ENCODE measurements at places on chromosomes 12 and 14.

- DNase-seq: no peak
Measured at GRCh38 chr12:86249276-86249675, 6.9 kb downstream of the MGAT4C start.

- no peak for DNase-seq
Measured at GRCh38 chr12:25800101-25800500, 158.4 kb upstream of the RASSF8 start.

DNA sequence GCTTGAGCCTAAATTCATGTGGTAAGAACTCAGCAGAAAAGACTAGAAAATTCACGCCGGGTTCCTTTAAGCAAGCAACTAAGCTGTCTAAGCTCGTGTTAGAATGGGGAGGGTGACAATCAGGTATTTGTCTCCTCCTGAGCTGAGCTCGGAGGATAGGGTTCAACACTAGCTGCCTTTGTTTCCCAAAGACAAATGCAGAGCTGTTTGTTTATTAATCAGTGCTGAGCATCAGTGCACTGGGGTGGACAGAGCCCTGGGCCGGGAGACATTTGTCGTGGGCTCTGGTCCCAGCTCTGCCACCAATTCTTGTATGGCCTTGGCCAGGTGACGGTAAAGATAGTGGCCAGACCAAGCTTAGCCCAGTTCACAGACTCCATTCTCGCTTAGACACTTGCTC, 43.7 kb downstream of the DEGS2 start:
- DNase-seq: no peak

GRCh38 chr14:79404874-79405511, 806.3 kb downstream of the DIO2 start:
- no peak for DNase-seq

GRCh38 chr14:103517174-103517566, 5.5 kb downstream of the CKB start:
- DNase-seq: peak; percentile 46

DNA sequence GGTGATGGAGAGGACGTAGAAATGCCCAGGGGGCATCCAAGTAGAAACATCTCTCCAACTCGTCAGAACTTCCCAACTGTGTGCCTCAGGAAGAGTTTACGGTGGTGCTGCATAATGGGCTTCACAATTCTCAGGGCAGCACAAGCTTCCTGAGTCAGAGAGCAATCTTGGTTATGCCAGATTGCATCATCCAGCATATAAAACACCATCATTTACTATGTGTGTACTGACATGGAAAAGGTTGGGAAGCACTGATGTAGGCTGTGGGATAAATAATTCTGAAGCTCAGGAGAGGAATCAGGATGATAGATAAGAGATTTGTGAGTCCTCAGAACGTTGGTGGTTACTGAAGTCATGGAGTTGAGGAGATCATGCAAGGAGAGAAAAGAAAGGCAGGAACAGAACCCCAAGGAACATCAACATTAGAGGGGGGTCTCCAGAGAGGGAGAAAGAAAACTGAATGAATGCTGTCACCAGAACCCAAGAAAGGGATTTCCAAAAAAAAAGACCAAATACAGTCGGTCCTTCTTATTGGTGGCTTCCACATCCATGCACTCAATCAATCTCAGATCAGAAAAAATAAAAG, 4.7 kb upstream of the NCKAP5L start:
- no peak for DNase-seq

DNA sequence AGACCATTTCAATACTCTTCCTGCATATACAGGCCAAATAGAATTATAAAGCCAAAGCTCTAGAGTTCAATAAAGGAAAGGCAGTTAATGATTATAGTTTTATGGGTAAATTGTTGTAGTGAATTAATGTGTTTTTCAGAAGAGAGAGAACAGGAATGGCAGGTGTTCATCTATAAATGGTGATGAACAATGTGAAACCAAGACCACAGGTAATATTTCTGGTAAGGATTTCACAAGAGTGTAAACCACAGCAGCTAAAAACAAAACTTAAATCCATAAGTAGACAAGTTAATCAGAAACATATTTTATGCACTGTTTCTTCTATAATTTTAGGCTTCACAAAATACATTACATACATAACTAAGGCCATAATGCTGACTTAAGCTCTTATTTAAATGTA, 204.4 kb downstream of the SYT1 start:
- DNase-seq: no peak

GRCh38 chr14:68976160-68977067, 2.7 kb downstream of the ACTN1 start:
- DNase-seq: no peak

GRCh38 chr12:88746386-88746785, 166.1 kb upstream of the KITLG start:
- DNase-seq: no peak

GRCh38 chr14:50635141-50635540, 33.0 kb downstream of the SAV1 start:
- DNase-seq: no peak

- DNase-seq: no peak
Measured at GRCh38 chr12:69655616-69656340, 43.3 kb downstream of the BEST3 start.

DNA sequence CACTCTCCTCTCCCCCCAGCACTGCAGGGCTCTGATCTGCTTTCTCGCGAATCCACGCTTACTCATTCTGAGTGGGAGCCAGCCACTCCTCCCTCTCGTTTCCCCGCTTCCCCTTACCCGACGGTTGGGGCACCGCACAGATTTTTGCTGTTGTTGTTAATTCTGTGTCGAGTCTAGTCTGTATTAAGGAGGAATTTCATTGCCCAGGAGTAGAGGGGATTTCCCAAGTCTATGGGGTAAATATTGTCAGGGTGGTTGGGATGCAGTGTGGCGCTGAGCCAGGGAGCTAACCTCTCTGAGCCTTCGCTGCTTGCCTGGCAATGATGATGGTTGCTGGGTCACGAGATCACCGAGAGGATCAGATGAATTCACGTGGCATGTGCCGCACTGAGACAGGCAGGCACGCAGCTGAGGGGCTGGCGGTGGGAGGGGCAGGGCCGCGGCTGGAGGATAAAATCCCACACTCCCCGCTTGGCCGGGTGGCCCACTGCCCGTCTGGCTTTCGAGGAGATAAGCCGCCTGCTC, 18.5 kb downstream of the NCOR2 start:
- DNase-seq: no peak

GRCh38 chr14:69666112-69666511, 54.7 kb downstream of the SUSD6 start:
- DNase-seq: no peak

- DNase-seq: no peak
Measured at GRCh38 chr12:58346032-58346632, 404.8 kb downstream of the ATP23 start.

GRCh38 chr12:111417784-111418593, 12.3 kb downstream of the SH2B3 start:
- no peak for DNase-seq

- no peak for DNase-seq
Measured at GRCh38 chr12:94404854-94405253, 54.8 kb downstream of the CEP83 start.

DNA sequence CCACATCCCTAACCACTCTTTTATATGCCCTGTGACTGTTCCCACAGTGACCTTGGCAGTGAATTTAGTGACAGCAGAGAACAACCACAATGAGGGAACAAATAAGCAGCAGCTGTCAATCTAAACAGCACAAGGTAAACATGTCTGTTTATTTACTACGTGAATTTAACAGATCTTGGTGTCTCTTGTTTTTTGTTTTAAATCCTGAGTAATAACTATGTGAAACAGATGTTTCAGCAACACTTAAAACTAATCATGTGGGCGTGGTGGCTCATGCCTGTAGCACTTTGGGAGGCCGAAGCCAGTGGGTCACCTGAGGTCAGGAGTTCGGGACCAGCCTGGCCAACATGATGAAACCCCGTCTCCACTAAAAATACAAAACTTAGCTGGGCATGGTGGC, 17.0 kb upstream of the CFAP54 start:
- DNase-seq: no peak

DNA sequence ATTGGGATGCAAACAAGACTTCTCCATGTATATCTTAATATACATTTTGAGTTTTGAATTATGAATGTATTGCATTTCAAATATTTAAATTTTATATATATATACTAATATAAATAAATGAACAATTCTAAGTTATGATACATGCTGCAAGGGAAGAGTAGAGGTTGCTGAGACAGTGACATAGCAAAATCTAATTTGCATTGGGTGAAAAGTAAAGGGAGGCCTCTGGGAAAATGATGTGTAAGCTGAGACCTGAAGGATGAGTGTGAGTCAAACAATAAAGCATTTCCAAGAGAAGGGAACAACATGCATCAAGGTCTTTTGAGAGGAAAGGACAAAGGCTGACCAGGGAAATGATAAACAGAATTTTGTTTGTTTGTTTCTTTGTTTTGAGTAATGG, 62.9 kb upstream of the PTPRQ start:
- no peak for DNase-seq

- no peak for DNase-seq
Measured at GRCh38 chr12:63846238-63846967, 1.9 kb downstream of the SRGAP1 start.

- no peak for DNase-seq
Measured at GRCh38 chr12:27965411-27965810, 7.1 kb downstream of the PTHLH start.

- no peak for DNase-seq
Measured at GRCh38 chr14:81682701-81683100, 149.0 kb upstream of the SEL1L start.

DNA sequence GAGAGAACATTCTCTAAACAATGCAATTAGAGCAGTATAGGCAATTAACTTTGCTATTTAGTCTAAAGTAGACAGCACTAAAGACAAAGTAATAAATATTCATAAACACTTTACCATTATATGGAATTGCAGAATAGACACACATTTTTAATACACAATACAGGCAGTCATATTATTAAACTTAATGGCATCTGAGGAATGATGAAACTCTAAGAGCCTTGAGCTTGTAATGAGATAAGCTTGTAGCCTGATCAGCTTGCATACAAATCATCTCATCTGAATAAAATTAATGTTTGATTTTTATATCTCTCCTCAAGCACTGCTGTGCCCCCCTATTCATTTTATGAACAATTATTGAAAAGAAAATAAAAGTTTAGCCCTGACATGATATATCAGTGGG, 107.6 kb downstream of the MGAT4C start:
- no peak for DNase-seq

GRCh38 chr12:13033476-13033875, 10.7 kb upstream of the FAM234B start:
- no peak for DNase-seq

DNA sequence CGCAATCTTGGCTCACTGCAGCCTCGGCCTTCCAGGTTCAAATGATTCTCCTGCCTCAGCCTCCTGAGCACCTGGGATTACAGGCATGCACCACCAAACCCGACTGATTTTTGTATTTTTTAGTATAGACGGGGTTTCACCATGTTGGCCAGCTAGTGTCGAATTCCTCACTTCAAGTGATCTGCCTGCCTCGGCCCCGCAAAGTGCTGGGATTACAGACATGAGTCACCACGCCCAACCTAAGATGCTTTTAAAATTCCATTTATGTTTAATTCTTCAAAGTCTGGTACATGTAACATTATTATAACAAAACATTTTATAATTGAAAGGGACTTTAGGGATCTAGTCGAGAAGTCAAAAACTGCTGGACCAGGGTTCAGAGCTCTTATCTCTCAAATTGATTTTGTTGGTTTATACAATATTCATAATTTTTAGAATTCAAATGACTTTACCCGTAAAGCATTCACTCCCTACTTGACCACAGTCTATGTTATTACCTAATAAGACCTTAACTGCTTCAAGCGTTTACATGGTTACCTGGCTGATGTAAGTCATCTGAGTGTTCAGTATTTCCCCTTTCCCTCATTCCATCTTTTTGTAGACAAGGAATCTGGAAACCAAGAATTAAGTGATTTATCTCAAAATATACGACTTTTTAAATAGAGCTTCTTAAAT, 28.2 kb downstream of the RAP1B start:
- DNase-seq: no peak

DNA sequence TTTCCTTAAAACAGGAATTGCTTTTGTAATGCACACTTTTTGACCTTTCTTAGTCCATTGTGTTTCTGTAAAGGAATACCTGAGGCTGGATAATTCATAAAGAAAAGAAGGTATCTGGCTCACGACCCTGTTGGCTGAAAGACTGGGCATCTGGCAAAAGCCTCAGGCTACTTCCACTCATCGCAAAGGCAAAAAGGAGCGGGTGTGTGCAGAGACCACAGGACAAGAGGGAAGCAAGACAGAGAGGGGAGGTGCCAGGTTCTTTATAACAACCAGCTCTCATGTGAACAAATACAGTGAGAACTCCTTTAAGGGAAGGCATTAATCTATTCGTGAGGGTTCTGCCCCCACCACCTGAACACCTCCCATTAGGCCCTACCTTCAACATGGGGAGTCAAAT, 182.1 kb downstream of the C12orf50 start:
- DNase-seq: no peak

DNA sequence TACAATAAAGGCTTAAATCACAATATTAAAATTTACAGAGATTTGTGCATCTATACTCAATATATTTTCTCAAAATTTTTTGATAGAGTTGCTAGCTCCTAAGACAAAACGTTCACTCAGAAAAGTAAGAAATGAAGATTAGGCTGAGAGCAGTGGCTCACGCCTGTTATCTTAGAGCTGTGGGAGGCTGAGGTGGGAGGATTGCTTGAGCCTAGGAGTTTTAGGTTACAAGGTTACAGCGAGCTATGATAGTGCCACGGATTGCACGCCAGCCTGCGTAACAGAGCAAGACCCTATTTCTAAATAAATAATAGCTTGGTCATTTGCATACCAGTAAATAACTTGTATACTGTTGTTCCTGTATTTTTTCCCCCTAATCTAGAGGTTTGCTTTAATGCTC, 35.0 kb upstream of the CFL2 start:
- no peak for DNase-seq

DNA sequence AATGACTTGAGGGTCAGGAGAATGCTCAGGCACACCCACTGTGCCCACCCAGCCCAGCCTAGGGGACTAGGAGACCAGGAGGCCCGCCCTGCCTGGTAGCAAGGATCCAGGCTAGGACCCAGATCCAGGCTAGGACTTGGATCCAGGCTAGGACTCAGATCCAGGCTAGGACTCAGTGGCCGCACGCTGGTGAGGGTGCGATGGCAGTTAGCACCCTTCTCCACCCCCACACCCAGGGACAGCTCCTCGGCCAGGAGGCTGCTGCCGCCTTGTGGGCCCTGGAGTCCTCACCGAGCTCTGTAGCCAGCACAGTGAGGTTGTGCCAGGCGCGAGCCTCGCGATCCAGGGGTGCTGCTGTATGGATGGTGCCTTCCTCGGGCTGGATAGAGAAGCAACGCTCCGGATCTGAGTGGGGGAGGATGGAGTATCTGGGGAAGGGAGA, 5.1 kb downstream of the CDH24 start:
- peak; percentile 46 for DNase-seq

- no peak for DNase-seq
Measured at GRCh38 chr14:39641224-39641623, 209.0 kb upstream of the FBXO33 start.

DNA sequence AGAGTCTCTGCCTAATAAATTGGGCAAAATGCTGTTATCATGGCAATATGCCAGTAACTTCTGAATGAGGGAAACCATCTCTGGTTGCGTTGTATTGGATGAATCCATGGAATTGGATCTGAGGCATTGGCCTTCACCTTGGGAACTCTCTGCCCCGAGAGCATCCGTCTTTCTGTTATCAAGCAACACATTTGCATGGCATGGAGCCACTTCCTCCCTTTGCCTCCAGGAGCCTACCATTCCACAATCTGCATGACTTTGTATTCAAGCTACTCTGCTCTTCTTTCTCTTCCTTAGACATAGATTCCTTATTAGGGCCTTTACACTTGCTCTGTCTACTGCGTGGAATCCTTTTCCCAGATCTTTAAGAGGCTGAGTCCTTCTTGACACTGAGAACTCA, 57.2 kb downstream of the RIC8B start:
- no peak for DNase-seq

Measured in ecto neural progenitor cell (in vitro differentiated cells).